ENCODE measurements at places on chromosomes 11 and 22.

DNA sequence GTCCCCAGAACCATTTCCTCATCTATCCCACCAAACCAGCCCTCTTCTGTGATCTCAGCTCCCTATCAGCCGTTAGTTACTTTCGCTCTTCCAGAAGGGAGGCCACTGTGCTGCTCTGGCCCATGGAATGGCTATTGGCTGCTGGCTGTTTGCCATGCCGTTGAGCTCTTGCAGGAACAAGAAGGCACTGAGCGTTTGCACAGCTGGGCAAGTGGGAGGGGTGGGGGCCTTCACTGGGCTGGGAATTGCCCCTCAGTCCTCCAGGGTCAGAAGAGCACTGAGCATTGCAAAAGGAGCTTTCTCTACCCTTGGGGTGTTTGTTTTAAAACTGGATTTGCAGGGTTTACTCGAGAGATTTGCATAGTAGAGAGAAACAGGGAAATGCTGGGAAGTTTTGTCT is 129.0 kb upstream of the PARVA start:
- DNase-seq, result no peak

DNA sequence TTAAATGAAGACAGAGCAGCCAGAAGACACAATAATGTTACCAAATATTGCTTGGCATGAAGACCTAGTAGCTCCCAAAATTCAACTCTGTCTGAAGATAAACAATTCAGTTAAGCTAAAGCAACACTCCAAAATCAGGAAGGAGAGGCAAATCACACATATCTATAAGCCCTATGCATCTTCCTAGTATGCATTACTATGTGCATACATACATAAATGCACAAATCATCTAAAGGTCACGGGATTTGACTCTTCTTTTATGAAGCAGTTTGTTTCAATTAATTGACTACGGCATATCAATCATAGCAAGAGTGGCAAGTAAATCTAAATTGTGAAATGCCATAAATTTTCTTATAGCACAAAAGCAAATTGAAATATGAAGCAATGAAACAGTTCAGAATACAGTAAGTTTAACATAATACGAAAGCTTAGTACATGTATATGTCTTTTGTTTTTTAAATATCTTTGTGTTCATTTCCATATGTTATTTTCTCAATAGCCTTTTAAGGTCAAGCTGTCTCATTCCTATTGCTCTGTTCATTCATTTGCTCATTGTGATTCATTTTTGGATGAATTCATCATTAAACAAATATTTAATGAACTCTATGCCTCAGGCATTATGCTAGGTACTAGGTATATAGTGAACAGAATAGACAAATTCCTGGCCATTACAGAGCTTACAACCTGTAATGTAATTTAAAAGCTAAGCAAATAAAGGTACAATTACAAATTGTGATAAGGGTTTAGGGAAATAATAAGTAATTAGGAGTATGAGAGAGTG is 540.5 kb downstream of the DLG2 start:
- no peak for DNase-seq

DNA sequence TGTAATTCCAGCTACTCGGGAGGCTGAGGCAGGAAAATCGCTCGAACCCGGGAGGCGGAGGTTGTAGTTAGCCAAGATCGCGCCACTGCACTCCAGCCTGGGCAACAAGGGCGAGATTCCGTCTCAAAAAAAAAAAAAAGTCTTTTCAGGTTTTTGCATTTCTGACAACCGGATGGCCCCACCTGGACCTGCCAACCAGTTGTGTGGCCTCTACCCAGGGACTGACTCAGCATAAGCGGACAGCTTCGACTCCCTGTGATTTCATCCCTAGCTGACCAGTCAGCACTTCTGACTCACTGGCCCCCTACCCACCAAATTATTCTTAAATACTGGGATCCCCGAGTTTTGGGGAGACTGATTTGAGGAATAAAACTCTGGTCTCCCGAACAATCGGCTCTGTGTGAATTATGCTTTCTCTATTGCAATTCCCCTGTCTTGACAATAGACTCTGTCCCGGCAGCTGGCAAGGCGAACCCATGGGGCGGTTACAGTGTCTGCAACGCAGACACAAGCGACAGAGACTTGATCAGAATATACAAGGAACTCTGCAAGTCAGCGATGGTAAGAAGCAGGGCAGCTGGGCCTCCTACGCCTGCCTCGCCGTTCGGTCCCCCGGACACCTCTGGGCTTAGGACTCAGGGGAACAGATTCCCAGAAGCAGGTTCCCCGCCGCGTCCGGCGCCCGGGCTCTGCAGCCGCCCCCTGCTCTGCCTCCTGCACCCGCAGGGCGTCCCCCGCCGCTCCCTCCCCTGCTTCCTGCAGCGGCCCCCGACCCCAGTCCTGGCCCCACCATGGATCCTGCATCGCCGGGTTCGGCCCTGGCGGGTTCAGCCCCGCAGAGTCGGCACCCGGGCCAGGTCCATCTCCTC is 741 bp upstream of the TALDO1 start:
- no peak for DNase-seq

DNA sequence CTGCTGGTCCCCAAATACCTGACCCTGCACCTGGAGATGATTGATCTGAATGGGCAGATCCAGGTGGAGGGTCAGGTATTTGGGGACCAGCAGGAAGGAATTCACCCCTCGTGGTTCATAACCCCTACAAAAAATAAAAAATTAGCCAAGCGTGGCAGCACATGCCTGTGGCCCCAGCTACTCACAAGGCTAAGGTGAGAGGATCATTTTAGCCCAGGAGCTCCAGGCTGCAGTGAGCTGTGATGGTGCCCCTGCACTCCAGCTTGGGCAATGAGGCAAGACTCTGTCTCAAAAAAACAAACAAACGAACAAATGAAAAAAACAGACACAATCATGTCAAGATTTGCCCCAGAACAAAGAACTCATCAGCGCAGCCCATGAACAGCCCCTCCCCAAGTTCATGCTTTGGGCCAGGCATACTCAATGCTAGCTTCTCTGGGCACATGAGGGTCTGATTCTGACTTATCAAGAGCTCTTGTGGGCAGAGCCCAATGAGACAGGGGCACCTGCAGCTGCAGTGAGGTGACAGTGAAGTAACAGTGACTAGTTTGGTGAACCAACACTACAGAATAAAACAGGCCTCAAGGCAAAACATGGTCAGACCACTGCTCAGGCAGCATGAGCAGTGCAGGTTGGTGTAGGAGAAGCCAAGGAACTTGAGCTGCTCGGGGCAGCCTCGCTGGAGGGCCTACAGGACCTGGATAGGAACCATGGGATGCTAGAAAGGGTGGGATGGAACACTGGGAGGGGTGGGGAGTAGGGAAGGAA is 10.2 kb upstream of the FCHSD2 start:
- no peak for DNase-seq

GRCh38 chr11:108662700-108663099 is 2.2 kb upstream of the DDX10 start:
- no peak for DNase-seq

DNA sequence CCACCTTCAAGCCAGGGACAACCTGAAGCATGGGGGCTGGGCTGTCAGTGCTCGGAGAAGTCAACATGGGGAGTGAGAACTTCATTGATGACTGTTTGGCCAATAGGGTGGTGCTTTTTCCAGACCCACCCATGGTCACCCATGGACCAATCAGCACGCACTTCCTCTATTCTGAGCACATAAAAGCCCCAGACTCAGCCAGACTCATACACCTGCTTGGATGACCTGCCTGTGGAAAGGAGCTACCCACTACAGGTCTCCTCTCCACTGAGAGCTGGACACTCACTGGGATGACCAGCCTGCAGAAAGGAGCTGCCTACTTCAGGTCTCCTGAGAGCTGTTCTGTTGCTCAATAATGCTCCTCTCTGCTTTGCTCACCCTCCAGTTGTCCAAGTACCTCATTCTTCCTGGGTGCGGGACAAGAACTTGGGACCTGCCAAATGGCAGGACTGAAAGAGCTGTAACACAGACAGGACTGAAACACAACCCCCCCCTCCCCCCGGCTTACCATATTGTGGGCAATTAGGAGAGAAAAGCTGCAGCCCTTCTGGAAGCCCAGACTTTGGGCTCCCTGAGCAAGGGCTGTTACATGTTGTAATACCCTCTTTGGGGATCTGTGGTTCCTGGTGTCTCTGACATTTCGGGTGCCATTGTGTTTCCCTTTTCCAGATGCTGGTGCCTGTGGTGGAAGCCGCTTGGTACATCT is 44.4 kb upstream of the WNT11 start:
- DNase-seq, result no peak

DNA sequence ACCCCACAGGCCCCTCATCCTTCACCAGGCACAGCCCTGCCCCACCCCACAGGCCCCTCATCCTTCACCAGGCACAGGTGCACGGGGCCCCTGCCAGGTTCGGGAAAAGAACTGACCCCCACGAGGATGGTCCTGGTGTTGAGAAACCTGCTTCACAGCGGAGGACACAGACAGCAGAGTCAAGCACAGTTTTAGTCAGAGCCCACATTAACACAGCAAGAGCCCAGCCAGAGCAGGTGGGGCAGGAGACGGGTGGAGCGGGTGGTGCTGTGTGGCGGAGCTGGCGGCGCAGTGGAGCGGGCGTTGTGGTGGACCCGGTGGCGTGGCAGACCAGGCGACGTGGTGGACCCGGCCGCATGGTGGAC is 1085.5 kb downstream of the BRD1 start:
- no peak for DNase-seq

DNA sequence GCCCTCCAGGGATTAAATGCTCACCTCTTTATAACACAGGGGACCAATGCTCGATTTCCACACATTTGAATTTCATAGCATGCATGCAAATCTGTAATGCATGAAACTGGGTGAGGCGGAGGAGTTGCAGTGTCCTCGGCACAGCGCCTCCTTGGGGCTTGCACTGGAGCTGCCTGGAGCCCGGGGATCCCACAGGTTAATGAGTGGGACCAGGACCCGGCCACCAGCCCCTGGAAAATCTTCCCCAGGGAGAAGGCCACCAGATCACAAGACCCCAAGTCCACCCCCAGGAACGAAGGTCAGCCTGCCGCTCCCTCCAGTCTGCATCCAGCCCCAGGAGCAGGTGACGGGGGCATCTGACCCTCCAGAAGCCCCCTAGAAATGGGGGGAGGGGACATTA is 119.1 kb downstream of the MN1 start:
- DNase-seq, result no peak

GRCh38 chr11:127804747-127805400 is 782.5 kb downstream of the ETS1 start:
- DNase-seq, result no peak

DNA sequence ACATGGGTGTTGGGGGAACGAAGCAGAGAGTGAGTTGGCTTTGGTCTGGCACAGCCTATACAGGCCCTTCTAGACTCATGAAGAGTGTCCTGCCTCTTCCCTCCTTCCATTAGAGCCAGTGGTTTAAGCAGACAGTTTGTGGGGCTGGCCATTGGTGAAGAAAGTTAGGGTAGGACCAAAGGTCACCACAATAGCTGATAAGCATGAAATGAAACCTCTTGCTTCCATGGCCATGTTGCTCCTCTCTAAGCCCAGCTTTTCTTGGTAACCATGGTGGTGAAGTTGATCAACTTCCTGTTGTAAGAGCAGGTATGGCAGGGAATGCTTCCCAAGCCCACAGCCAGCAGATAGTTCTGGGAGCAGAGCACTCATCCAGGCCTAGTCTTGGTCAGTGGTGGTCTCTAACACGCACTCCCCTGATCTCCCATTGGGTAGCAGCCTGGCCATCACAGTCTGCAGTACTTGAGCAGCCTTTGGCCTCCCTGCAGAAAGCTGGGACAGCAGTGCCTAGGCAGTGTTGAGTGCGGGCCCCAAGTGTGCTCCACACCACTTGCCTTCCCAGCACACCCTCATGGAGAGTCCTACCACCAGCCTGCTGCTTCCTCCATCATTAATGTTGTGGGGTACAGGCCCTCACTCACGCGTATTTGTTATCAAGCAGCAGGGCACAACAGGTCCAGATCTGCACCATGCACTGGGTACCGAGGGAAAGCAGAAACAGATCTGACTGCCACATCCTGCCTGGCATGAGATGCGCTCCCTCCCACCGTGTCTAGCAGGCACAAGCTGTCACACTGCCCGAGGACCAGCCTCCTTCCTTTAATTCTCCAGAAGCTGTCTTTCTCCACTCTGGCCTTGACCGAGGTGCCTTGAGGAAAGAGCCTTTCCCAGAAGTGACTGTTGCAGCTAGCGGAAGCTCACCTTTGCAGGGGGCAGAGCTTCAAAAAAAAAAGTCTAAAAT is 65.8 kb upstream of the SUSD2 start:
- no peak for DNase-seq

GRCh38 chr11:132405728-132406127 is 1035.3 kb downstream of the NTM start:
- no peak for DNase-seq

- DNase-seq, result no peak
Measured at GRCh38 chr11:4054643-4055042, 40.0 kb upstream of the RRM1 start.

GRCh38 chr11:116605543-116606459 is 167.0 kb downstream of the BUD13 start:
- no peak for DNase-seq

DNA sequence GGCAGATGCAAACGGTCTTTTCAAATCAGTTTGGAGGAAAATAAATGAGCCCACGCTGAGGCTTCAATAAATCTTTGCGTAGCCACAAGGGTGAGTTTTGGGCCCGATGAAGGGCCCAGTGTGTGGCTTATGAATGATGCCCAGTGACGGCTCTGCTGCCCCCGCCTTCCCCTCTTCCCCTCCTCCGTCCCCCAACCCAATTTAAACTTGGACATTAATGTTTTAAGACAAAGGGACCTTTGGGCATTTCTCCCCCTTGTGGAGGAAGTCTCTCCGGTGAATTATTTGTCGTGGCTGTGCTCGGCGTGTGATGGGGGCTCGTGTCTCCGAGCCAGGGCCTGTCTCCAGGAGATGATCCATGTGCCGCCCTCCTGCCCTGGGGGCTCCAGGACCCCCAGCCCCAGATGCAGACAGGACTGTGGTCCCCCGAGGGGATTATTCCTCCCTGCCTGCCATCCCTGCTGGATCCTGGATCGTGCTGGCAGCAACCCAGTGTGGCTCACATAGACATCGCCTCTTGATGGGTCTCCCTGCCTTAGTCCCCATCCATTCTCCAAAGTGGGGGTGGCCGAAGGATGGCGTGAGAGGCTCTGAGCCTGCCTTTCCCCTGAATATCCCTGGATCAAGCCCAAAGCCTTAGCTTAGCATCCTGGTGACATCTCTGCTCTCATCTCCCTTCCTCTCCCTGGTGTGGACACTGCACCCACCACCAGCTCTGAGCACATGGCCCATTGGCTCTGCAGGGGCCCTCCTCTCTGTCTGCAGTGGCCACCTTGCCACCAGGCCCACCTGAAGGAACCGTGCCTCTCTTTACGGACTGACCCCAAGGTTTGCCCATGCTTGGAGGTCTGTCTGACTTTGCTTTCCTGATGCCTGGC is 56.4 kb downstream of the SMIM38 start:
- DNase-seq, result no peak

- DNase-seq, result no peak
Measured at GRCh38 chr11:114060392-114061047, 1.0 kb downstream of the ZBTB16 start.
